Naive thymus-derived CD8-positive, alpha-beta T cell (primary cell): ENCODE measurements at places on chromosomes 2 and 18.
A peak's percentile ranks its signal among the peaks of the same experiment; 100 is the strongest.

GRCh38 chr18:31252522-31252921 lies 65.4 kb upstream of the DSG1 start:
- DNase-seq: no peak

DNA sequence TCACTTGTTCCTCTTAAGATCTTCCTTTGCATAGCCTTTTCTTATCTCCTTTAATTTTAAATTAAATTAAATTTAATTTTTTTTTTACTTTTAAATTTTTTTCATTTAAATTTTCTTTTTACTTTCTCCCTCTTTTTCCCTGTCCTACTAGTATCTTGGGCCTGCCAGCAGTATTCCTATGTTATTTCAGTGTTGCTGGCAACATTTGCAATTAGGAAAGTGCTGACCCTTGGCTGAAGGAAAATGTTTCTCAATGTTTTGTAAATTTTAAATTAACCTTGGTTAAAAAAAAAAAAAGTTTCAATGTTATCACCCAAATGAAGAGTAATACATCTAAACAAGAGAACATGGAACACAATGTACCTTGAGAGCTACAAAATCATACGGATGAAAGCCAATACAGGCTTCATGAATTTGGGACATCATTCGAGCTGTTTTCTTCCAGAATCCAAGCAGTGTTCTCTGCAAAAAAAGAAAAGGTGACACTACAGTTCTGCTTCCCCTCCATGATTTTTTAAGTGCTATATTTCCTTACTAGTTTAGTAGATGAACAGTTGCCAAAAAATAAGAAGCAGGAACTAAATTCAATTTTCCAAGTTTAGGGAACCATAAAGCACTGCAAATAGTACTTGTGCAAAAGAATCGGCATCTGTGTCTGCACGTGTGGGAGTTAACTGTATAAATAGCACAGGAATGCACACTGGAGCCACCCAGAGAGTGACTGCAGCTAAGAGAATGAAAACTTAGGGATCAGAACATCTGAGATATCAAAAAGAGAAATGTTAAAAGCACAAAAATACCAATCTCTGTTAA lies 55.8 kb downstream of the ICA1L start:
- no peak for DNase-seq

DNA sequence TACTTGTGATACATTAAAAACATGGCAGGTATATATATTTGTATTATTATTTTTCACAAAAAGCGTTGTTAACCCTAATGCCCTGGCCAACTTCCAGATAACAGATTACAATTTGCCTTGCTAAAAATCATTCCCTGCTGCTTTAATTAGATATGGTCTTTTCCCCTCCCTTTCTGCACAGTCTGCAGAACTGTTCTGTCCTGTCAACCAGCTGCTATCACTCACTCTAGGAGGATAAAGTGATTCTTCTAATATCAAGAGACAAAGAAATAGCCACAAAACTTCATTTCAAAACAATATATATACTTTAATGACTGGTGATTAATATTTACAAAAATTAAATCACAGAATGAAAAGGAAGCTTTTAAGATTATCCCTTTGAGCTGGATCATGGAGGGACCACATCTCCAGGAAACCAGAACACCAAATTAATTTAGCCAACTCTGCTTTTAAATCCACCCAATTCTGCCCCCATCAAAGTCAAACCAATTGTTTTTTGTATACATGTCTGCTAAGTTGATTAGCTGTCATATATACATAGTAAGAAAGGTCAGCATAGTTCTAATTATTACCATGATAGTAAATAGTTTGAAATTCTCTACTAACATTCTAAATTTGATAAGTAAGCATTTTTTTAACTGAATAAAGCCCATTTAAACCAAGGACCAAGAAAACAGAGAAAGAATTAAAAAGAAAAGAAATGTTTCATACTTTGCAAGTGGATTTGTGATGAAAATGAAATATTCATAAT lies 55.7 kb downstream of the RND3 start:
- DNase-seq: no peak

DNA sequence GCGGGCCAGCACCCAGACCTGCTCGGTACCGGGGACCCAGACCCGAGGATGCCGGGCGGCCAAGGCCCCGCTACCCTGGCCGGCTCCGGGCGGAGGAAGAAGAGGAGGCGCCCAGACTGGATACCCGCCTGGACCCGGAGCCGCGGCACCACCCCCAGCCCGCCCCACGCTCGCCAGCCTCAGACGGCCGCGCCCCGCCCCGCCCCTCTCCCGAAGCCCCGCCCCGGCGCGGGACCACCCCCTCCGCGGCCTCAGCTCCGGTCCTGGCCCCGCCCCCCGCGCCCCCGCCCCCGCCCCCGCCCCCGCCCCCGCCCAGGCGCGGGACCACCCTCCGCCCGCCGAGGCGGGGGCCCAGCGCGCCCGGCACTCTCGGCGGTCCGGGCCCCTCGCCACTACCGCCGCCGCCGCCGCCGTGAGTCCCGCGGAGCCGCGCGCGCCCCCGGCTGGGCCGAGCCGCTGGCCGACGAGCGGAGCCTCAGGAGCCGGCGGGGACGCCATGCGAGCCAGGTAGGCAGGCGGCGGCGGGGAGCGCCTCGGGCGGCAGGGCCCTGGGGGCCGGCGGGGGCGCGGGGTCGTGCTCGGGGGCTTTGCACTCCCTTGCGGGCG lies at the start of gene SH3BP4:
SH3BP4 (plus strand) TSS at position 354 of the 606 bp plus-strand sequence. CDS start 82,986 bp downstream, outside the sequence.
- DNase-seq: peak; percentile 34

- no peak for DNase-seq
Observed at GRCh38 chr18:8952174-8952573, 150.3 kb upstream of the NDUFV2 start.

DNA sequence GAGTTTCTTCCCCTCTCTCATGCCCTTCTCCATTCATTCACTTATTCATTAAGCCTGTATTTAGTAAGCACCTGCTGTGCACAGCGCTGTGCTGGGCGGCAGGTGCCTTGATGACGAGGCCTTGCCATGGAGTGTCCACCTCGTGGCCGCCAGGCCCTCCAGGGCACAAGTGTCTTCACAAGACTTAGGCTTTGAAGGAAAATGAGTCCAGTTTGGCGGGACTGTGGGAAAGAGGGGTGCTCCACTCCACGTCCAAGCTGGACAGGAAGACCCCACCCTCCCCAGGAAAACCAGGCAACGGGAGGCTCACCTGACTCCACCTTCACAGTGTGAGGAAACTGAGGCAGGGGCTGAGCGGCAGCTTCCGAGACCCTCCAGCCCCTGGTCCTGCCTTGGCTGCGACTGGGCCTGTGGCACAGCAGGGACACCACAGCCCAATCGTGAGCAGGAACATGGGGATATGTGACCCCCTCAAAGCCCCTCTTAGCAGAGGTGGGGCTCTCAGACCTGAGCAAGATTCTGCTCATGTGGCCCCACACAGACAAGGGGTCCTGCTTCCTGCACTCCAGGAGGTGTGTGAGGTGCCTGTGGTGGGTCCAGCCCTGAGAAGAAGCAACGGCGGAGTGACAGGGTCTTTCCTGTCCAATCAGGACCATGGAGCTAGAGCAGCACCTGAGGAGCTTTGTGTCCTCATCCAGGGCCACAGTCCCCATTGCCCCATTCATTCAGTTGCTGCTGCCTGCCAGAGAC lies 110.3 kb upstream of the ODC1 start:
- no peak for DNase-seq

DNA sequence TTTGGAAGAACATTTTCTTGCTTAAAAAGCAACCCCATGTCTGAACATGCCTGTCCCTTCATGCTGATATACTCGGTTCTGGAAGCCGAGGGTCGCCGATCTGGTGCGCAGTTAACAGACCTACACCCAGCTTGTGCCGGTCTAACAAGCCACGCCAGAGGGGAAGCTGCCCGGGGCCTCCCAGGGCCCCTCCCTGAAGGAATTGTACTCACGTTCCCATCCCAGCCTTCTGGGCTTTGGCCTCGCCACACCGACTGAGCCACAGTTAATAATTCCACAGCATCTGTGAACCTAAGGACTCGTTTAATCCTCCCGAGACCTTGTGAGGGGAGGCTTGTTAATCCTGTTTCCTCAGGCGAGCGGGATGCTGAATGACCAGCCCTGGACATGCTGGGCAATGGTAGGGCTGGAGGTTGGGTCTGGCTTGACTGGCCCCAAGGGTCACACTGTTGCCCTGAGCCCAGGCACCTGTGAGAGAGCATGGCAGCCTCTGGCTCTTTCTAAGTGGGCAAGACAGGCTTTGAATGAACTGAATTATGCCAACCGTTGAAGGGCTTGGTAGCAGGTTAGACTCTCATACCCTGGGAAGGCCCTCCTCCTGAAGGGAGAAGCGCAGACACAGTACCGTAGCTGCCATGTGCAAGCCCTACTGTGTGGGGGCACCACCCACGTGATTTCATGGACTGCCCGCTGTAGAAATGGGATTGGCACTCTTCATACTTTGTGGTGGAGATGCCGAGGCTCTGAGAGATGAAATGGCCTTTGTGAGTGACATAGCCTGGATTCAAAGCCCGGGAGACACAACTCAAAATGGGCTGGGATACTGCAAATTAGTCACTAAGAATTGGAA lies 27.9 kb upstream of the ODC1 start:
- no peak for DNase-seq

- no peak for DNase-seq
Observed at GRCh38 chr18:64287926-64288325, 139.0 kb upstream of the LINC00305 start.

DNA sequence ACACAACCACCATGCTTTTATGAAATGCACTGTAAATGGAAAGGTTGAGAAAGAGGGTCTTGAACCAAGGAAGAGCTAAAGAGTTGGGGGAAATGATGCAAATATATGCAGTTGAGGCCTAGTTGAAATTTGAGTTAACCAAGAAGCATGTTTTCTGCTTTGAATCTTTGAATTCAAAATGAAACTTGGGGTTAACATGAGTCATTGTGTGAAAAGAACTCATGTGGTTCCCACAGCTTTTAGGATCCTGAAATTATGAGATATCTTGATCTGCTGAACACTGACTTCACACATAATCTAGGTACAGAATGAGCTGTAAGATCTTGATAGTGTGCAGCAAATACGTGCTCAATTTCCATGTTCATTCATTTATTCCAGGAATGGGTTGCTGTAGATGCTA lies 422.9 kb upstream of the TRIB2 start:
- DNase-seq: no peak

- DNase-seq: no peak
Observed at GRCh38 chr18:75208836-75209128, 157 bp downstream of the PTGR3 start.

DNA sequence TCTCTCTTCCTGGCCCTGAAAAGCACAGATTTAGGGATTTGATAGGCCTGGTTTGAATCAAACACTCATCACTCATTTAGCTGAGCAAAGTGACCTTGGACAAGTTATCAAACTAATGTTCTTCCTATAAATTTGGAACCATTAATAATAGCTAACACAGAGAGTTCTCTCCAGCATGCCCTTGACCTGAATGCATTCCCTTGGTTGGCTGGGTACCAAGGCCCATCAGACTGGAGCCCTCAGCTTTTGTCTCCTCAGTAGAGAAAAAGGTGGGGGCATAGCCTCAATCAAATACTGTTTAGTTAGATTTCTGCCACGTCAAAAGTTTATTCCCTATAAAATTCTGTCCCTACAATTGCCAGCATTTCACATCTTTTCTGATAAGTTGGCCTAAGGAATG lies 13.8 kb upstream of the MRPL19 start:
- no peak for DNase-seq

- DNase-seq: no peak
Observed at GRCh38 chr2:16654833-16655444, 10.7 kb downstream of the CYRIA start.

GRCh38 chr2:54723996-54724559 lies 616 bp downstream of the EML6 start:
- no peak for DNase-seq

DNA sequence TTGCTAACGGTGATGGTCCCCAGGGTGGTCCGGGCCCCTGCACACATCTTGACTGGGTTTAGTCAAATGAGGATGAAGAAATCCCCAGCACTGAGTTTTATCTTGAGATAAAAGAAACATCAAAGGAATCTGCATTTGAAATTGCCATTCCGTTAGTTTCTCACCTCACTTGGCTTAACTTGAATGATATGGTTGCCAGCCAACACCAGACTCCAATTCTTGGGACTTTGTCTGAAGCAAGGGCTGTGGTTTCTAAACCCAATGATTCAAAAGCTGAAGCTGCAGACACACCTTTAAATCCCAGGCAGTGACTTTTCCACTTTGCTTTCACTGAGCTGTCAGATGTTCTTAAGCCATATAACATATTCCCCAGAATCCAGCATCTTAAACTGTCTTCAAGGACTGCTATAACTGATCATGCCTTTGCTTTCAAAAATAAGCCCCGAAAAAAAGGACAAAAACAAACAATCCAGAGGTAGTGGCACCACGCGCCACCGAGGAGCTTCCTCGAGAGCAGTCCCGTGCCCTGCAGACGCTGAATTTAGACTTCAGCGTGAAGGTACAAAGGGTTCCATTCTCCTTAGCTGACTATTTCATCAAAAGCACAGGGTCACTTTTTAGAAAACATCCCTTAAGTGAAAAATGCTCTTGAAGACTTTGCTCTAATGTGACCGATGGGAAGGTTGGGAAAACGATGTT lies 189.3 kb downstream of the HDAC4 start:
- DNase-seq: no peak

DNA sequence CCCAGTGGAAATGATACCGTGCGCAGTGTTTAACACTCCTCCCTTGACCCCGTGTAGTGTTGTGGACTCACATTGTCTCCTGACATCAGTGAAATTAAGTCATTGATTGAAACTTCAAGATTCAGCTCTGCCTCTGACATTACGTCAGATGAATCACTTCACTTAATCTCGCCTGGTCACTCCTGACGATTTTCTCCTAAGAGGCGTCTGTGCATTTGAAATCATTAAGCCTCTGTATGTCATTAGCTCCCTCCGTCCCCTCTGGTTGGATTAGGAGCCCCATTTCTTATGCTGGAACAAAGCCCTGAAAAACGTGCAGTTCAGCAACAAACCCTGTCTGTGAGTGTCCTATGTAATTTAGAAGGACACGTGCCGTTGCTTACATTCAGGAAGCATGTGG lies 36.7 kb upstream of the CNGA3 start:
- DNase-seq: no peak

GRCh38 chr2:144463266-144463665 lies 56.7 kb downstream of the ZEB2 start:
- no peak for DNase-seq

GRCh38 chr18:13377496-13377895 lies 158.9 kb downstream of the LDLRAD4 start:
- no peak for DNase-seq

GRCh38 chr2:196391149-196391479 lies 219.7 kb upstream of the STK17B start:
- DNase-seq: no peak

- no peak for DNase-seq
Observed at GRCh38 chr18:678482-679182, 21.2 kb downstream of the TYMS start.

GRCh38 chr2:129805899-129806298 lies 173.6 kb upstream of the RAB6C start:
- DNase-seq: no peak

GRCh38 chr2:21229302-21229701 lies 105.5 kb downstream of the TDRD15 start:
- no peak for DNase-seq

DNA sequence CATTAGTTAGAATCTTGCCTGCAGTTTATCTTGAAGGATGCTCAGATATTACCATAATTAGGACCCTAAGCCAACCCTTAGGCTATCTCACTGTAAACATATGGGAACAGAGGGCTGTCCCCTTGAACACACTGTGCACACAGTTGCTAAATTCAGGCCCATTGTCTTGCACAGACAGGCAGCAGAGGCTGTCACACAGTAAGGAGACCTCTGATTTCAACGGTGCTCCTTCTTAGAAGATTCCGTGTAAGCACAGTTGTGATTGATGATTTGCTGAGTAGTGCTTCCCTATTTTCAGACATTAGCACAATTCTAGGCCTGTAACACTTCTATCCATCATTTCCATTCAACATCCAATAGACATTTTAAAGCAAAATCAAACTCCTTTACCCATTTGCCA lies 108.0 kb downstream of the RNF152 start:
- DNase-seq: no peak

- DNase-seq: no peak
Observed at GRCh38 chr2:5885451-5886173, 193.4 kb downstream of the SOX11 start.
